ENCODE measurements at places on chromosomes 6 and 20. TPM values are rescaled to one million over a fixed set of nuclear protein-coding genes. Genes with fewer than 3 reads are reported as not detected.

Gene AHI1
- total RNA-seq: 56.4 TPM

Gene BPIFB2
- 1.4 TPM for total RNA-seq

Gene EDN3
- total RNA-seq: 5.2 TPM

Gene BPIFB4
- total RNA-seq: 1.2 TPM

Gene MYCT1
- total RNA-seq: 2.3 TPM

Gene ADGRF4
- total RNA-seq: 0.12 TPM

Gene ELOVL5
- total RNA-seq: 214 TPM

Gene PAK5
- total RNA-seq: 0.87 TPM

Measured in testis (tissue), 5 donors.